ENCODE measurements at places on chromosomes 5 and 9.

GRCh38 chr5:145531038-145531734 is 304.0 kb downstream of the PRELID2 start:
- no peak for DNase-seq

DNA sequence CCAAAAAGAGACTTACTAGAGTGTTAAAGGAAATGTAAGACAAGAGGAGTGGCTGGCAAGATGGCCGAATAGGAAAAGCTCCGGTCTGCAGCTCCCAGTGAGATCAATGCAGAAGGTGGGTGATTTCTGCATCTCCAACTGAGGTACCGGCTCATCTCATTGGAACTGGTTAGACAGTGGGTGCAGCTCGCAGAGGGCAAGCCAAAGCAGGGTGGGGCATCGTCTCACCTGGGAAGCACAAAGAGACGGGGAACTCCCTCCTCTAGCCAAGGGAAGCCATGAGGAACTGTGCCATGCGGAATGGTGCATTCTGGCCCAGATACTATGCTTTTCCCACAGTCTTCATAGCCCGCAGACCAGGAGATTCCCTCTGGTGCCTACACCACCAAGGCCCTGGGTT is 308.7 kb downstream of the AGTPBP1 start:
- DNase-seq: no peak

DNA sequence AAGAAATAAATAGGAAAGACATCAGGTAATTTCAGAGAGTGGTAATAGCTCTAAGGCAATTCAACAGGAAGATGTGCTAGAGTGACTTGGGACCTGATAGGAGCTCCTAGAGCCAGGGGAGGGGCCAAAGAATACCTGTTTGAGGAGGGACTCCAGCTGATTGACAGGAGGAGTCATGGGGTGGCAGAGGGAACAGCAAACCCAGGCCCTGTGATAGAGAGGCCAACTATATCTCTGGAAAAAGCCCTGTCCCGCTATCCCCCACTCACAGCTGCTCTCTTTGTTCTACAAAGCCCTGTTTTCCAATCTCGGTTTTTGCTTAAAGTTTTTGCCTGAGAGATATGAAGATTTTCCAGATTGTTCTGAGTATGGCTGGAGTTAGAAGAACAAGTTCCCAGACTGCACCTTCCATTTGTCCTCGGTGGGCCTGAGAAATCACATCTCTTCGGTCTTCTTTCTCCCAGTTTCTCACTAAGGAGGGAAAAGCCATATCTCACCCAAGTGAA is 9.0 kb upstream of the NSD1 start:
- no peak for DNase-seq

- DNase-seq: no peak
Observed at GRCh38 chr9:79973627-79974026, 401.9 kb downstream of the TLE4 start.

- no peak for DNase-seq
Observed at GRCh38 chr5:83265318-83265717, 188.0 kb downstream of the XRCC4 start.
